ENCODE measurements at places on chromosomes 1 and 21.

GRCh38 chr1:116365857-116366256 is 7.2 kb upstream of the ATP1A1 start:
- no peak for DNase-seq

DNA sequence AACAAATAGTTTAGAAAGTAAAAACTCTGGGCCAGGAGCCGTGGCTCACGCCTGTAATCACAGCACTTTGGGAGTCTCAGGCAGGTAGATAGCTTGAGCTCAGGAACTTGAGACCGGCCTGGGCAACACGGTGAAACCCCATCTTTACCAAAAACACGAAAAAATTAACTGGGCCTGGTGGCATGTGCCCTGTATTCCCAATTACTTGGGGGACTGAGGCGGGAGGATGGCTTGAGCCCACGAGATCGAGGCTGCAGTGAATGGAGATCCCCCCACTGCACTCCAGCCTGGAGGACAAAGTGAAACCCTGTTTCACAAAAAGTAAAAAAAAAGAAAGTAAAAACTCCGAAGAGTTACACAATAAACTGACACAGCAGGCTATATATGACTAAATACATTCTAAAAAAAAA is 10.6 kb downstream of the CEP170 start:
- DNase-seq, result no peak

DNA sequence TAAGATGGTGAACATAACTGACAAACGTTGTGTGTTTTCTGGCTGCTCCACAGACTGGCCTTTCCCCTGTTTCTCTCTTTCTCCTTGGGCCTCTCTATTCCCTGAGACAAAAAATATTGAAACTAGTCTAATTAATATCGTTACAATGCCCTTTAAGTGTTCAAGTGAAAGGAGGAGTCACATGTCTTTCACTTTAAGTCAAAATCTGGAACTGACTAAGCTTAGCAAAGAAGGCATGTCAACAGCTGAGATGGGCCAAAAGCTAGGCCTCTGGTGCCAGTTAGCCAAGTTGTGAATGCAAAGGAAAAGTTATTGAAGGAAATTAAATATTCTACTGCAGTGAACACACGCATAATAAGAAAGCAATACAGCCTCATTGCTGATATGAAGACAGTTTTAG is 32.2 kb upstream of the FCRL3 start:
- DNase-seq, result no peak

DNA sequence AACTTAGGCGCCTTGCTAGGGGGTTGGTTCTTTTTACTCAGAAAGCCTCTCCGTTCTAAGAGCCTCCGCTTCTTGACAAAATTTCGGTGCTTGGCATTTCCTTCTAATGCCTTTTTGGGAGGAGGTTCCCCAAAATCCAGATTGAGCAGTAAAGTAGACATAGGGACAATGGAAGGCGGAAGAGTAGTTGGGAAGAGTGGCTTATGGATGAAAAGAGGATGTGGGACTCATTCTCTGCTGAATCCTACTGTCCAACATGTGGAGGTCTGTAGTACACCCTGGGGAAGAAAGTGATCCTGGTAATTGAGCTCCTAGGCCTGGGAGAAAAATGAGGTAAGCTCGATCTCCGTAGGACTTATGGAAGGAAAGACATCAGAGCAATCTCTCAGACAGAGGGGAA is 777 bp upstream of the METTL25B start:
- DNase-seq, result no peak

DNA sequence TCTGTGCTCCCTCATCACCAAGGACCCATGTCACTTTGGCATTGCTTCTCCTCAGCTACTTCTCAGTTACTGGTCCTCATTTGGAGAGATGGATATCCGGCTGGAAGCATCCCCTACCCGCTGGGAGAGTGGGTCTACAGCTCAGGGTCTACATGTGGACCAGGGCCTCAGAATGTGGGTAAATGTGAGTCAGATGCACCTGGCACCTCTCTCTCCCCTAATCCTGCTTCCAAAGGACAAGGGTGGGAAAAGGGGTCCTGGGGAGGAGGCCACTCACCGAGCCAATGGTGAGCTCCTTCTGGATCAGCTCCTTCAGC is 908 bp downstream of the S100A6 start:
- DNase-seq, result no peak

DNA sequence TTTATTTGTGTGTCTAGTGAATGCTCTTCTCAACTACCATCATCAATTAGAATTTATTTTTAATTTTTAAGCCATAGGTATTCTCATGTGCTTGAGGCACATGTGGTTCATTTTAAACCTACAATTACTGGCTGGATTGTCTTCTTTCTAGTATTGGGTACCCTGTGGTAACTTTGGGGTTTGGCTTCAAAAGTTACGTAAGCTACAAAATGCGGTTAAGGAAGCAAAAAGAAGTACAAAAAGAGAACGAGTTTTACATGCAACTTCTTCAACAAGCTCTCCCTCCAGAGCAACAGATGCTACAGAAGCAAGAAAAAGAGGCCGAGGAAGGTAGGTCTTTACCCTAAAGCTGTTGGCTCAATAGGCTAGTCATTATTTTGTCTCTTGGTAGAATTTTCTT is 25.8 kb downstream of the MACO1 start:
- DNase-seq, result no peak

GRCh38 chr1:209625791-209626285 is 26.4 kb downstream of the LAMB3 start:
- DNase-seq, result no peak

DNA sequence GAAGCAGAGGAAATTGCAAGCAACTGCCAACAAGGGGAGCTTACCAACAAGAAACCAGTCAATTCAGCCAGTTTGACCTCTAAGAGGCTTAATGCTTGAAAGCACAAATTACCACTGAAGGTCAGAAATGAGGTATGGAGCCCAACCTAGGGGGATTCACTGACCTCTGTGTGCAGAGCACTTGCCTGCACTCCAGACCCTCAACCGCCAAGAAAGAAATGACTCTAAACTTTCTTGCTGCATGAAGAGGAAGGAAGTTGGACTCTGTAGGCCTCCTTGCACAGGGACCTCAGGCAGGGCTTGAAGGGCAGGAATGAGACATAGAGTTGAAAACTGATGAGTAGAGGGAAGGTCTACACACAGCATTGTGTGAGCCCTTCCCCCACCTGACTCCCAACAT is 10.0 kb downstream of the ARMH1 start:
- DNase-seq, result no peak

- no peak for DNase-seq
Observed at GRCh38 chr21:33046455-33046854, 20.7 kb downstream of the OLIG2 start.

GRCh38 chr1:65250826-65251225 is 58.5 kb upstream of the DNAJC6 start:
- DNase-seq, result no peak

- DNase-seq, result no peak
Observed at GRCh38 chr1:66395202-66396061, 138.5 kb upstream of the SGIP1 start.

- peak; percentile 85 for DNase-seq
Observed at GRCh38 chr21:34807881-34808568, 139.2 kb downstream of the CLIC6 start.

DNA sequence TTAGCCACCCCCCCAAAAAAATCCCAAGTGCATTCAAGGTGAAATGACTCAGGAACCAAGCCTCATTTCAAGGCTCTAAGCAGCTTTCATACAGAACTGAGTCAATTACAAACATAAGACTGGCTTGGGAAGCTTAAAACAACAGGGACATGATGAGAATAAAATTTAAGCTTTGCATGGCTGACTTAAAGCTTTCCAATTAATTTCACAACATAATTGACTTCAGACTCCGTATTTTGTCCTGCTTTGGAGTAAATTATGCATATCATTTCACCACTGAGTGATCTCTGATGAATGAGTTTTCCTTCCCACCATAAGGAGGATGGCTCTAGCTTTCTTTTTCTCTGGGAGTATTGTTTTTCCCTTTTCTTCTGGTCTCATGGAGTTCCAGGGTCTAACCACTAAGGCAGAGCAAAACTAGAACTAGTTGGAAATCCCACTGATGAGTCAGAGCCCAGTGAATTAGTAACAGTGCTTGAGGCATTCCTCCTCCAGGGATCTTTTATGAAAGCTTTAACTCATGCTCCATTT is 72.8 kb downstream of the XCL2 start:
- DNase-seq, result peak; percentile 96

DNA sequence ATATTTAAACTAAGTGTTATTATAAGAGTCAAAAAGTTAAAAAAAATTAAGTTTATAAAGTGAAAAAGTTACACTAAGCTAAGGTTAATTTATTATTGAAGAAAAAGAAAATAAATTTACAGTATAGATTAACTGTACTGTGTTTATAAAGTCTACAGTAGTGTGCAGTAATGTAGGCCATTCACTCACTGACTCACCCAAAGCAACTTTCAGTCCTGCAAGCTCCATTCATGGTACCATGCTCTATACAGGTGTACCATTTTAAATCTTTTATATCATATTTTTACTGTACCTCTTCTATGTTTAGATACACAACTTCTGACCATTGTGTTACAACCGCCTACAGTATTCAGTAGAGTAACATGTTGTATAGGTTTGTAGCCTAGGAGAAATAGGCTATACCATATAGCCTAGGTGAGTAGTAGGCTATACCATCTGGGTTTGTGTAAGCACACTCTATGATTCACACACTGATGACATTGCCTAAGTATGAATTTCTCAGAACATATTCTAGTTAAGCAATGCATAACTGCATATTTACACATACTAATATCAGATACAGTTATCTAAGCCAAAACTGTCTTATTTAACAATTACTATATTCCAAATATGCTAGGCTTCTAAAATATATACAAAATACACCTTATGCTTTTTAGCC is 80.6 kb upstream of the GFI1 start:
- no peak for DNase-seq

GRCh38 chr1:60503266-60503925 is 429.8 kb upstream of the C1orf87 start:
- no peak for DNase-seq

DNA sequence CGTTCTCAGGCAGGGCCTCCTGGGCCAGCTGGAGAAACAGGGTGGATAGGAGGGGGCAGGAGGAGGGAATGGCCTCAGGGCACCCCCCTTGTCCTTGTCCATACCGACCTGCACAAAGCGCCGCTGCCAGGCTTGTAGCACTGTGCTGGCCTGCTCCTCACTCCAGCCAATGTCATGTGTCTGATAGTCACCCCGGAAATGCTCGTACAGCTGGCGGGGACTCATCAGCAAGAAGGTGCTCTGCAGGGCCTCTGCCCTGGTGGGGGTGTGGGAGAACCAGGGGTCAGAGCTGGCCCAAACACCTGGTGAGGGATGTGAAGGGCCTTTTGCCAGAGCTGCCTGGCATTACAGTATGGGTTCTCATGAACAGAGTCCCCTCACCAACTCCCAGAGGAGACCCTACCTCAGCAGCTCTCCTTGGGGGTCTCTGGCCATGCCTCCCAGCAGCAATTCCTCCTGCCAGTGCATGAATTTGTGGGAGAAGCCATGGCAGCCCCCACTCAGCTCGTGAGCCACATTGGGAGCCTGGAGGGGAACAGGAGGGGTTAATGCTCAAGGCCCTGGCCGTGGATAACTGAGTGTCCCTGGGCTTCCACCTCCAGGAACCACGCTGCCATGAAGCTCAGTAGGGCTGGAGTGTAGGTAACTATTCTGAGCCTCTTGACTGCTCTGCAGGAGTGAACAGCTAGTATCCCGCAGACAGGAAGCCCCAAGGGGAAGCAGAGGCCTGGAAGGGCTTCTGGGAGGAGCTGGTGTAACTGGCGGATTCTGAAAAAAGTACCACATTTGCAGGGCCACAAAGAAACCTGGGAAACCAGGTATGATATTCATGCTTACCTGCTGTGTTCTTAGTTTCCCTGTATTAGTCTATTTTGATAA is 13.3 kb downstream of the PTCH2 start:
- no peak for DNase-seq

- peak; percentile 1 for DNase-seq
Observed at GRCh38 chr1:88462488-88463261, 221.4 kb upstream of the PKN2 start.

DNA sequence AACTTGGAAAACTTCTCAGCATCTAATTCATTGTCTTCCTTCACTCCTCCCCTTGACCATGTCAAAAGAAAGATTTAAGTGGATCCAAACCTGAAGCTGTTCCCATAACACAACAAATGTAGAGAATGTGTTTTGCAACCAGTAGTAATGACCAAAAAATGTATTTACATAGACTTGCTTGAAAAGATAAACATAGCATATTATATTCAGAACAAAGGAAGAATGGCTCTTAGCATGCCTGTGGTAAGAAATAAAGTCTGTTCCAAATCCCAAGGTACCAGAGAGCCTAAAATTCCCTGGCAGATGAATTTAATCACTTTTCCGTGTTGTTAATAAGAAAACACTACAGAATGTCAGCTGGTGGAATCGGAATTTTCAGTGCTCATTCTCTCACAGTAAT is 36.8 kb downstream of the FMO3 start:
- DNase-seq, result no peak

DNA sequence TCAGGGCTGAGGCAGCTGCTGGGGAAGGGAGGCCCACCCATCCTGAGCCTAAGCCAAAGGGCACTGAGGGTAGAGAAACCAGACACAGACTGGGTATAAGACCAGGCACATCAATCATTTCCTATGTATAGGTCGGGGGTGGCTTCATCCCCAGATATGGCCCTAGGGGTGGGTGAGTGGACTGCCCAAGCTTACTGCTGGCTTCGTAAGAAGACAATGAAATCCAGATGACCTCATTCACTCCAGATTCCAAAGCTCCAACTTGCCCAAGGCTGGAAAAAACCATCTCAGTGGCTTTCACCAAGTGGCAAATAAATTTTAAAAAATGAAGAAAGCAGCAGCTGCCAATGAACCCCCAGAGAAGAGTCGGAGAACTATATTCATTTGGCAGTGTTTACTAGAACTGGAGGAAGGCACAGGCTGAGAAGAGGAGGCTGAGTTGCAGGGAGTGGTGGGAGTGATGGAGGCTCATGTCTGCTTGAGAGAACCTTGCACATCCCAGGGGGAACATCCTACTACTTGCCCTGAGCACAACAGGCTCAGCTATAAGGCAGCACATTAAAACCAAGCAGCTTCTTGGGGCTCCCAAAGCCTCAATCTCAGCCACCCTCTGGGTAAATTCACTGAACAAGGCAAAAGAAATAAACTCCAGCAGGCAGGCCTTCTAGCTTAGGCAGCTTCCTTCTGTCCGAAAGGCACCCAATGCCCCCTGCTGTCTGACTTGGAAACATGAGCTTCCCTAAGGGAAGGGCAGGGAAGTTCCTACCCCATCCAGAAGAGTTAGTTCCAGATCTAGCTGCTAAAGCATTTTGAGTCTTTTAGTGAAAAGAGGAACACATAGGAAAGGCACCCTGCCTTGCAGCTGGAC is 14.1 kb downstream of the PEA15 start:
- peak; percentile 72 for DNase-seq

DNA sequence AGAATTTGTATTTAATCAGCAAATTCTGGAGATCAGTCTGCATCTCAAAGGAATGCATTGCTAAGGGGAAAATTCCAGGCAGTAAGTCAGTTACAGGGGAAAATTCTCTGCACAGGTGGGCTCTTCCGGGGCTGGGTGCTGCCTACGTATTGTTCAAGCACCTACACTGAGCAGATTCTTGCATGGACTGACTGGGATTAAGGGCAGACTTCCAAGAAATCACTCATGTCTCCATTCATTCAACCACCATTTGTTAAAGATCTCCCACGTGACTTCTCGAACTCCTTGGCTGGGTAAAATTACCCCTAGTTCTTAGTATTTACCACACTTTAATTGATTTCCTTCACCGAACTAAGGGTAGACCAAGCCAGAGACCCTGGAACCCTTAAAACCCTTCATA is 28.2 kb upstream of the KCNE1 start:
- DNase-seq, result no peak

- DNase-seq, result no peak
Observed at GRCh38 chr1:199295107-199295506, 656.3 kb downstream of the PTPRC start.

GRCh38 chr1:11874258-11874562 is 15.5 kb upstream of the NPPB start:
- DNase-seq, result no peak

- peak; percentile 63 for DNase-seq
Observed at GRCh38 chr1:32500387-32501209, 35.7 kb downstream of the ZBTB8B start.
